ENCODE measurements at places on chromosomes 1 and 21.

- DNase-seq, result no peak
Observed at GRCh38 chr1:160807738-160808137, 11.8 kb downstream of the LY9 start.

GRCh38 chr1:169392406-169392805, 24.4 kb downstream of the BLZF1 start:
- DNase-seq, result no peak

GRCh38 chr1:199855580-199855979, 171.9 kb upstream of the NR5A2 start:
- DNase-seq, result no peak

DNA sequence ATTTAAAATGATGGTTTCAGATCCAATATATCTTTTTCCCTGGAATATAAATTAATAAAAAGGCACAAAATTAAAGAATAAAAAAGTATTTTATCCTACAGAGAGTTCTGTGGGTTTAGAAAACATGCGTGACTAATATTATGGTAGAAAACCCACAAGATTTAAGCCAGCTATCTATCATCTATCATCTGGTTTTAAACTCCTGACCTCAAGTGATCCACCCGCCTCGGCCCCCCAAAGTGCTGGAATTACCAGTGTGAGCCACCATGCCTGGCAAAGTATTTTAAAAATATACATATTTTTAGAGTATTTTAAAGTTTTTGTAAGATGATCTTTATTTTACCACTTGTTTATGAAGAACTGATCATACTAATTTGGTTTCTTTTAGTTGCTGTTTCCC, 79.5 kb downstream of the NRIP1 start:
- no peak for DNase-seq

GRCh38 chr1:41230656-41231055, 11.4 kb downstream of the SCMH1 start:
- DNase-seq, result no peak

DNA sequence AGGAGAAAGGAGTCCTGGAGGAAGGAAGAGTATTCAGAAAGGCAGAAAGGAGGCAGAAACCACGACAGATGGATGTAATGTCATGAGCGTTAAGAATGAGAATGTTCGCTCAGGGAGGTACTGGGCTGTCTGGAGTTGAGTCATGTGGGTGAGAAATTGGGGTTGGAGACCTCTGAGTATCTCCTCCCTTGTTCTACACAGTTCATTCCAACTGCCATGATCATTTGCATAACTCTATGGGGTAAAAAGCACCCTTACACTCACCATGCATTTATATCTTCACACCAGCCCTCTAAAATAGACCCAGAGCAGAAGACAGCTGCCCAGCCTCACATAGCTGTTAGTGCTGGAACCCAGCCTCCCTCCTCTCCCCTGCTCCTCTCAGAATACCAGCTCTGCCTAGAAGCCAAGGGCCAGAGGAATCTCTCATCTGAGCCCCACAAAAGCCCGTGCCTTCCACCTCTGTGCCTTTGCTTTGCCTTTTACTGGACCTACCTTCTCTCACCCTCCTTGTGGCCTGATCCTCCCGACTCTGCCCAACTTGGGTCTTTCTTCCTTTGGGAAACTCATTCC, 85.2 kb downstream of the BEND5 start:
- no peak for DNase-seq

- DNase-seq, result no peak
Observed at GRCh38 chr1:85992791-85993190, 163.8 kb downstream of the COL24A1 start.

DNA sequence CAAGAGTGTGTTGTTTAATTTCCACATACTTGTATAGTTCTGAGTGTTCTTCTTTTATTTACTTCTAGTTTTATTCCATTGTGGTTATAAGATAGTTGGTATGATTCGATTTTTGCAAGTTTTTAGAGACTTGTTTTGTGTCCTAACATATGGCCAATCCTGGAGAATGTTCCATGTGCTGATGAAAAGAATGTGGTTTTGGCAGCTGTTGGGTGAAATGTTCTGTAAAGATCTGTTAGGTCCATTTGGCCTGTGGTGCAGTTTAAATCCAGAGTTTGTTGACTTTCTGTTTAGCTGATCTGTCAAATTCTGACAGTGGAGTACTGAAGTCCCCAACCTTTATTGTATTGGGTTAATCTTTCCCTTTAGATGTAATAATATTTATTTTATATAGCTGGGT, 19.5 kb upstream of the TIPRL start:
- no peak for DNase-seq

DNA sequence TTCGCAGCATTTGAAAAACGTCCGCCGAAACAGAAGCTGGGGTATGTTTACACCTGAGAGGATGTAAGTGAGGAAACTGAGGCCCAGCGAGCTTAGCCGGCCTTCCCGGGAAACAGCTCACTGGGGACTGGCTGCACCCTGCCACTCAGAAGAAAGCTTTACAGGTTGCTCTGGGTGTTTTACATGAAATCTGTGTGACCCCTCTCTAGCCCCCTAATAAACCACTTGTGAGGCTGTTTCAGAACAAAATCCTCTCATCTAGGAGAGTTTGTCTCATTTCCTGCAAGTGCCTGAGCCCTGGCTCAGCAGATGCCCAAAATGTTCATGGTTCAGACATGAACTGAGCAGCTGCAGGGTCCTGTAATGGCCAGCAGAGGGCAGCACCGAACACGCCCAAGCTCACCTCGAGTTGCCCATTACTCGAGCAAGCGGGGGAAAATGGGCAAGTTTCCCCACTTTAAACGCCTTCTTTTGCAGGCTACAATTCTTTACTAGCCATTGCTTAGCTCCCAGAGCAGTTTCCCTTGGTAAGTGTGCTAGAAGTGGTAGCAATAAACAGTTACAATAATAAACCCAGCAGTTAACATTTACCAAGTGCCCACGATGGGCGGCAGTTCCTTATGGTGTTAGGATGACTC, 76.4 kb downstream of the FHAD1 start:
- peak; percentile 73 for DNase-seq

DNA sequence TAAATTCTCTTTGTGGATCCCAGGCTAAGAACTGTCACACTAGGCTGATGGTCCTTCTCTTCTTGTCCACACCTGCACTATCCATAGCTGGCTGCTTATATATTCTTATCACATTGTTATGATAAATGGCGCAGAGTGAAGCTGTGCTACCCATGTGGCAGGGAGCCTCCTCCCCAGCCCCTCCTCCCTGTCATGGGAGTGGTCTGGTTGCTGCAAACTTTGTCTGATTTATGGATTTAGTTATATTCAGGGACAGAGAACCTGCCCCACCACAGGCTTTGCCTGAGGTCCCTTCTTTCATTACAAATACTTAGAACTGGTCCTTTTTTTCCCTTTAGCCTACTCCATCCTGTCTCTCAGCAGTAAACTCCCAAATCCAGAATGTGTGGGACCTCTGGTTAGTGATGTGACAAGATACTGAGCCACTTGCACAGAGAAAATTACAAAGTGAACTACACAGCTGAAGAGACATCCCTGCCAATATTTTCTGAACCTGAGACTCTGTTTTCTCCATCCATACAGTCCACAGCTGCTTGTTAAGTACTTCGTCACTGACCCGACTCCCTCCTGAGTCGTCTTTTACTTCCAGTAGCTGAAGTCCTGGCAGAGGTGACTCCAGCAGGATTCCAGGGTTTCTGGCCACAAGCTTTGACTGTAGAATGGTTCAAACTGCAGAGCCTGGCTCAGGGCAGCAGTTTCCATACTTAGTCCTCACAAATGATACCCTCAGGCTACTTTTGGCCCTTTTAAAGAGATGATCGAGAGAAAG, 37.6 kb downstream of the PTGFRN start:
- DNase-seq, result no peak

DNA sequence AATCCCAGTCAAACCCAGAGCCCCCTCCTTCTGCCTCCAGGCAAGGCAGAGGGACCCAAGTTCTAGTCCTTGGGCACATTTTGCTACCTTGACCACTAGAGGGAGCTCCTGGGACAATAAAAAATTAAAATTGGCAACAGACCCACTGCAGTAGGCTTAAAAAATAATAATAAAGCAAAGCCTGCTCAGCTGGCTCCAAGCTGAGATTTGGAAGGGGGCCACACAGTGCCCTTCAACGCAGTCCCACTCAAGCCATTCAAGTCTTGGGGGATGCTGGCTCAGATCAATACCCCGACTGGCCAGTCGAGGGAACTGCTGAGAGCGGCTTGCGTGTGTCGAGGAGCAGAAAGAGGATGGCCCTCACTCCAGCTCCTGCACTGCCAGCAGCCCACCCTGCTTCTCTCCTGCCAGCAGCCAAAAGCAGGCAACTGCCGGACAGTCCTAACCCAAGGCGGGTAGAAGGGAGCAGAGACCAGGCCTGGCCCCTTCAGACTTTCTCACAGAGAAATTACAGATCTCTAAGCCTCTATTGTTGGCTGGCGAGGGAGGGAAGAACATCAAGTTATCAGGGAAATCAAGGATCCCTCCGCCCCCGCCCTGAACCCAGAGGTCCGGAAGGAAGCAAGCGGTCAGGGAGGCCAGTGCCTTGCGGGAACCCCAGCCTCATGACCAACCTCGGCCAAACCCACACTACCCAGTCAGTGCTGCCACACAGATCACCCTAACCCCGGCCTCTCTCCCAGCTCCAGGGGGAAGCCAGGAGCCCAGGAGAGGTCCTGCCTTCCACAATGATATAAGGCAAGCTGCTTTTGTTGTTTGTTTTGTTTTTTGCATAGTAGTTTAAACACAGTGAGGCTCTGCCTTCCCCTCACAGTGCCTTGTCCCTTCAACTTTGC, 4.9 kb upstream of the ALDH4A1 start:
- peak; percentile 48 for DNase-seq

GRCh38 chr1:1237874-1238701, 6.1 kb downstream of the B3GALT6 start:
- DNase-seq, result no peak

DNA sequence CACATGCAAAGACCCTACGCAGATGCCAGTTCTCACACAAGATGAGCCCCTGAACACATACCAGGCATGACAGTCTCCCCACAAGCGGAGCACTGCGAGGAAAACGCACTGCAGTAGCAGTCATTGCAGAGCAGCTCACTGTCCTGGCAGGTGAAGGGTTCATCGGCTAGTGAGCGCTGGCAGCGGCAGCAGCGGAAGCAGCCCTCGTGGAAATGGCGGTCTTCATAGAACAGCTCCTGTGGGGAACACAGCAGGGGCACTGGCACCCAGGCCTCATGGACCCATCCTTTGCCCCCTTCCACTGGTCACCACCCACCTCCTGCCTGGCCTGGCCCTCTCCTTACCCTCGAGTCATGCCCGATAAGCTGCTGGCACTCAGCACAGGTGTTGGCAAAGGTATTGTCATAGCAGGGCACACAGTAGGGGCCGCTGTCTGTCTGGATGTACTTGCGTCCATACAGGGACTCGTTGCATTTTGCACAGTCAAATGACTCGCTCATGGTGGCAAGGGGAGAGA, 6.3 kb downstream of the FHL3 start:
- no peak for DNase-seq

DNA sequence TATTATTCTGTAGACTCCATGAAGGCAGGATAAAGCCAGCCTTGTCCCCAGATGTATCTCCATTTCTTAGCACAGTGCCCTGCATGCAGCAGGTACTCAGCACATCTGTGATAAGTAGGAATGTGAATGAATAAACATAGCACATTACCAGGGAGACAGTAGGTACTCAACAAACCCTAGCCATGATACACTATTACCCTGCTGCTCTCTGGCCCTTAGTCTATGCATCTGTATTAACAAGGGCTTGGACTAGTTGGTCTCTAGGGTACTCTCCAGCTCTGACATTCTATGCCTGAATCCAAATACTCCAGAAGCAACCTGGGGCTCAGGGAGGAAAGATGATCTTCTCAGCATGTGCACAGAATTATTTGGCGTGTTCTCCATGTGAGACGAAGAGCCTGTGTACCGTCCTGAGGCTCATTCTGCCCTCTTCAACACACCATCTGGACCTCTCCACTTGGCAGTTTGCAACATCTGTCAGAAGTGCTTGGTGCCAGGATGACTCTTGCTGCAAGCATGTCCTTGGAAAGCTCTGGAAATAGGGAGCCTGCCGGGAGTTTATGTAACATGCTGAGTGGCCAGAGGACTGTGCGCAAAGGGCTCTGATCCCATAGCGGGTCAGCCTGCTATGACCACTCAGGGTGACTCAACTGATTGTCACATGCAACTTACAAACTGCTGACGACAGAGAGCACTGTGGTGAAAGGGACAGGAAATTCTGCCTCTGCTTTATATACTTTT, 228.2 kb upstream of the USP24 start:
- DNase-seq, result no peak

- no peak for DNase-seq
Observed at GRCh38 chr1:44602634-44603628, 71.3 kb downstream of the TMEM53 start.

DNA sequence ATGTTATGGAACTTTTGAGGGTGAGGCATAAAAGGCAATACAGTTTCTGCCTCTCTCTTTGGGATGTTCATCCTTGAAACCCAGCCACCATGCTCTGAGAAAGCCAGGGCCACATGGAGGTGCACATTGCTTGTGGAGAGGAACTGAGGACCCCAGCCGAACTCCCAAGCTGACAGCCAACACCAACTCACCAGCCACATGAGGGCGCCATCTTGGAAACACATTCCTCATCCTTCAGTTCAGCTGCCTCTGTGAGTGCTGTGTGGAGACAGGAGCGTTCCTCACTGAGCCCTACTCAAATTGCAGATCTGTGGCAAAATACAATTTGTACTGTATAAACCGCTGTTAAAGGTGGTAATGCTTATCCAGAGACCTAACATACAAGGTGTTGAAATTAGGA, 137.5 kb downstream of the GABPA start:
- DNase-seq, result no peak

DNA sequence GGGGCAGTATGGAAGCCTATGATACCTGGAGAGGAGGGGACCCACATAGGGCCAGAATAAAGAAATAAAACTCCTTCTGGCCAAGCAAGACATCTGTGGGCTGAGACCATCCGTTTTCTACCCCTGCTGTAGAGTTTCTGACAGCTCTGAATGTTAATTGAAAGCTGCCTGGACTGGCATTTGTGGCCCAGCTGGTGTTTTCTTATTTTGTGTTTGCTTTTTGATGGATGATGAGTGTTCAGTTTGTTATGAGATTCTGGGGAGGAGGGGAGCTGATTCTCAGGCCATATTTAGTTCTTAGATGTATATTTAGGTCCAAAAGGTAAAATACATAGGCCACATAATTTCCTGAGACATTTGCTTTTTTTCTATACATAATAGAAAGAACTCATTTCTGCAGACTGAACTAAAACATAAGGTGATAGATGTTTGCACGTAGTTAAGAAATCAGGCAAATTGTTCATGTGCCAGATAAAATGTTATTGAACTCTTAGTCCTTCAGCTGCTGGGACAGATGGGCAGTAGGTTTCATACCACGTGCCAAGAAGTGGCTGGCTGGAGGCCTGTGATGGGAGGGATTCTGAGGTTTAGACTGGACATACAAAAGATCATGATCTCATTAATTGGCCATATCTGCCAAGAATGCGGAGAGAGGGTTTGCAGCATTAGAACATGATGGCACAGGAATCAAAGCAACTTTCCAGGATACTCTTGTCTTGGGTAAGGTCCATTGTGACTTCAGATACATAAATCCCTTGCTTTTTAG, 54.1 kb downstream of the DSCAM start:
- DNase-seq, result no peak
